T-cell (primary cell): ENCODE measurements at places on chromosomes 3 and 15.
A peak's percentile ranks its signal among the peaks of the same experiment; 100 is the strongest.

DNA sequence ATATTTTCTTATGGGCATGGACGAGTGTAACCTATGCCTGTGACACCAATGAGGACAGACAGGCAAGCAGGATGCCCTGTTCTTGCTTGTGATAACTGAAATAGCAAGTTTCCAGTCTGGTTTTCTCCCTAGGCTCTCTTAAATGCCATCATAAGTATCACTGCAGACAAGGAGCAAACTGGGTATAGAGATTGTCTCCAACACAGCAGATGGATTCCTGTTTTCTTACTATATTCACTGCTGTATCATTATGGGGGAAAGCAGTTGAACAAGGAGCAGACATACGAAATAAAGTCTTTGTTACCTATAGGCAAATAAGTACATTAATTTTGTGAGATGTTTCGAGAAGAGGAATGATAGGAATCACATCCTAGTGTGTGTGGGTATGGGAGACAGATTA, 178.0 kb upstream of the TBL1XR1 start:
- no peak for DNase-seq

- no peak for DNase-seq
Measured at GRCh38 chr3:68483041-68483440, 449.3 kb downstream of the TAFA4 start.

- no peak for DNase-seq
Measured at GRCh38 chr15:76905855-76906254, 715 bp upstream of the SCAPER start.

- DNase-seq: no peak
Measured at GRCh38 chr3:101852983-101853840, 3.9 kb downstream of the NFKBIZ start.

GRCh38 chr15:29623116-29623639, 199.1 kb downstream of the TJP1 start:
- no peak for DNase-seq

GRCh38 chr3:60746043-60746638, 505.1 kb downstream of the FHIT start:
- DNase-seq: no peak

GRCh38 chr3:195003006-195003892, 267.7 kb downstream of the XXYLT1 start:
- no peak for DNase-seq

DNA sequence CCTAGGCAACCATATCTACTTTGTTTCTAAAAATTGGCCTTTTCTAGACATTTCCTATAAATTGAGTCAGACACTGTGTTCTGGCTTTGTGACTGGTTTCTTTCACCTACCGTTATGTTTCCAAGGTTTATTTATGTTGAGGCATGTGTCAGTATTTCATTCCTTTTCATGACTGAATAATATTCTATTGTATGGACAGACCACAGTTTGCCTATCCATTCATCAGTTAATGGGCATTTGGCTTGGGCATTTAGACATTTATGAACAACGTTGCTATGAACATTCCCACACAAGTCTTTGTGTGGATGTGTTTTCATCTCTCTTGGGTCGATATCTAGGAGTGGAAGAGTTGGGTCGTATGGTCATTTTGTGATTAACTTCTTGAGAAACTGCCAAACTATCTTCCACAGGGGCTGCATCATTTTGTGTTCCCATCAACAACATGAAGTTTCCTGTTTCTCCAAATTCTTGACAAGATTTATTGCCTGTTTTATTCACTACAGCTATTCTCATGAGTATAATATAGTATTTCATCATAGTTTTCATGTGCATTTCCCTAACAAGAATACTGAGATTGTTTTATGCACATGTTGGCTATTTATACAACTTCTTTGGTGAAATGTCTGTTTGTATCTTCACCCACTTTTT, 3.5 kb upstream of the EFCC1 start:
- no peak for DNase-seq

- DNase-seq: no peak
Measured at GRCh38 chr15:51083641-51084166, 11.0 kb downstream of the TNFAIP8L3 start.

GRCh38 chr15:64894395-64895056, 17.2 kb upstream of the ANKDD1A start:
- DNase-seq: peak; percentile 90

DNA sequence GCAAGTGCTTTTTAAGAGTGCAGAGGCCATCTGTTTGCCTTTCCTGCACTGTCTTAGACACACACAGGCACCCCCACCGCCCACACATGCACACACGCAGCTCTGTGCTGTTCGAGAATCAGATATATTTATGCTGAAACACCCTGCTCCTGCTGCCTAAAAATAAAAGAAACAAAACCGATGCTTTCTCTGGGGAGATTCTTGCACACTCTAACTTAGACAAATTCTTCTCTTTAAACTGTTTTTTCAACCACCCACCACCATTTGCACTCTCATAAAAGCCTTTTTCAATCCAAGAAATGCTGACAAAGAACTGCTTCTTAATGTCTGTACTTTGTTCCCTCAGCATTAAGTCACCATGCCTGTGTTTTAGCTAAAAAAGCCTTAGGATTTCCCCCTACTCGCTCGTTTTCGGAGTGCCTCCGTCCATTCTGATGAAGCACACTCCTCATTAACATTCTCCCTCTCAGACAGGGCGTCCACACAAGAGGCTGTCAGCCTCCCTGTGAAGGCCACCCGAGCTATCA, 26.2 kb downstream of the SLC12A8 start:
- DNase-seq: no peak

GRCh38 chr15:66925721-66926120, 139.7 kb upstream of the SMAD3 start:
- no peak for DNase-seq

DNA sequence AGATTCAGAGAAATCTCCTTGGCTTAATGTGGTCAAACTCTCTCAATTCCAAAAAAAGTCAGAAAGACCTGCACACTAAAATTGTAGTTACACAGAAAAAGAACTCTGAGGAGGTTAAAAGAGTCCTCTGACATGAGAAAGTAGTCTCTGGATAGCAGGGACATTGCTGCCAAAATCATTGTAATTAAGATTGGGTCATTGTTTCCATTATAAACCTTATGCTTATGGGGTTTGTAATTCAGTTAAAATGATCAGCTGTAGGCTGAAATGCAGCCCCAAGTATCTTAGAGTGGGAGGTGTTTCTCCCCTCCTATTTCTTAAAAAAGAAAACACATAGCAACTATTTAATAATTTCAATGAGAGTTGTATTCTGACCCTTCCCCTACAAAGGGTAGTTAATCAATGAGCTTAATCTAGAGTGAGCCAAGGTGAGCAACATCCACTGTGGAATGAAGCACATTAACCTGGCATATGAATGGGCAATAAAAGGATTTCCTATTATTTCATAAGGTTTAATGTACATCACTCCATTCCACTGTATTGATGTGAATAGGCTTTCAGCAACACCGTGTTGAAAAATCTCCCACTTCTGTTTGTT, 406.9 kb downstream of the TIGIT start:
- no peak for DNase-seq

DNA sequence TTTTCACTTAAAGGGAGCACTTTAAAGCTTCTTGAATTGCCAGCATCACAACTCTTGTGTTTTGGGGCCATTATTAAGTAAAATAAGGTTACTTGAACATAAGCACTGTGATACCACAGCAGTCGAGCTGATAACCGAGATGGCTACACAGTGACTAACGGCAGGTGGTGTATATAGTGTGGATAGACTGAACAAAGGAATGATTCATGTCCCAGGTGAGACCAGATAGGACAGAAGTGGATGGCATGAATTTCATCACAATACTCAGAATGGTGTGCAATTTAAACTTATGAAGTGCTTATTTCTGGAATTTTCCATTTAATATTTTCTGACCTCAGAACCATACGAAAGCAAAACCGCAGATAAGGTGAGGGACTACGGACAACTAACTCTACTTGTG, 40.2 kb downstream of the PBRM1 start:
- no peak for DNase-seq

GRCh38 chr15:39226169-39226937, 354.5 kb upstream of the THBS1 start:
- no peak for DNase-seq

- DNase-seq: no peak
Measured at GRCh38 chr3:135667061-135667460, 298.5 kb upstream of the PPP2R3A start.

GRCh38 chr3:120648290-120648689, 33.7 kb downstream of the HGD start:
- DNase-seq: no peak

- peak; percentile 54 for DNase-seq
Measured at GRCh38 chr15:77186594-77187011, 115.7 kb upstream of the TSPAN3 start.

DNA sequence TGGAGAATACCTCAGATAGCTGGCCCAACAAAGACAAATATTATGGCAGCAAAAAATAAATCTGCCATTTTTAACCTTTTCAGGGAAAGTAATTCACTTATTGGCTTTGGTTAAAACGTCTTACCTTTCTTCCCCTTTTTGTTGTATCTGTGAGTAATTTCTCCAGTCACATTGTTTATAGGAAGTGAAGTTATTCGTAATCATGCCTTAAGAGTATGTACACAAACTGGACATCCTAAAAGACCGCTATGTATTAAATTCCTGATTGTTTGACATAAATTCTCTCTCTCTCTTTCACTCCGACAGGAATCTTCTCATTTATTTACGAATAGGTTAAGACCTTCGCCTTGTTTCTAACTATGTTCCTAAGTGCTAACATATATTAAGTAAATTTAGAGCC, 474.0 kb downstream of the MECOM start:
- DNase-seq: no peak

- DNase-seq: no peak
Measured at GRCh38 chr3:36837089-36837488, 72.7 kb upstream of the DCLK3 start.

DNA sequence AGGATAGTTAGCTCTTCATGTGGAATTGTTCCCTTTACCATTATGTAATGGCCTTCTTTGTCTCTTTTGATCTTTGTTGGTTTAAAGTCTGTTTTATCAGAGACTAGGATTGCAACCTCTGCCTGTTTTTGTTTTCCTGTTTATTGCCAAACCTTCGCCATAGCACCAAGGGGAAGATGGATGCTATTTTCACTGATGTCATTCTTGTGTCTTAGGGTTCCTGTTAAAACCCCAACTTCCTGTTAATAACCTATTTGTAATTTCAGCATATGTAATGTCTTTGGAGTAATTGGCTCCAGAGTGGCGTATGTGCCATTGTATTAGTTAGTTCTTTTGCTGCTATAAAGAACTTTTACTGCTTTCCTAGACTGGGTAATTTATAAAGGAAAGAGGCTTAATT, 10.8 kb downstream of the SAMMSON start:
- DNase-seq: no peak

DNA sequence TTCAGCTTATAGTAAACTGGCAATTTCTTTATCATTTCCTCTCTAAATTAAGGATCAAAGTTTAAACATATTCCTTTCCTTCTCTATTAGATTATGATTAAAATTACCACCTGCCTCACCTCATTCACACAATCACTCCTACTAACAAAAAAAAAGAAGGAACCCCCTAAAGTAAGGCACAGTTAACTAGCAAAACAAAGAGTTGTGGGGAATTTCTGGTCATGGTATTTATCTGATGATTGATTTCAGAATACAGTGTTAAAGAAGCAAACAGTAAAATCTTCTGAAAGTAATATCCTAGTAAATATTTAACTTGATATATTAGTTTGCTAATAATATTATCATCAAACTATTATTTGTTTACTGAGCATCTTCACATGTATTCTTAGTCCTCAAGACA, 8.8 kb downstream of the GBE1 start:
- no peak for DNase-seq

- DNase-seq: peak; percentile 21
Measured at GRCh38 chr3:156675830-156676767, 1.7 kb downstream of the TIPARP start.

DNA sequence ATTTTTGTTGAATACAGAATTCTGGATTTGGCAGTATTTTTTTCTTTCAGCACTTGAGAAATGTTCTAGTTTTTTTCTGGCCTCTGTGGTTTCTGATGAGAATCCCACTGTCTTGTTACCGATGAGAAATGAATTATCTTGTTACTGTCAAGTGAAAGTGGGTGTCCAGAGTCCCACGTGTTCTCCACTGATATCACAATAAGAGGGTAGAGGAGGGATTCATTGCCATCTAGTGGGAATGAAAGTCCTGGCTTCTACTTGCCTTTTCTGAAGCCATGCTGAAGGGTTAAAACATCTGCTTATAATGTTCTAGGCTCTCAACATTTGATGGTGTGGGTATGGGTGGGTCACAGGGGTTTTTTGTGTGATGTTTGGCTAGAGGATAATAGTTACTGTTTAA, 66.1 kb downstream of the SEC22A start:
- DNase-seq: no peak

GRCh38 chr3:50530001-50530970, 26.9 kb upstream of the CACNA2D2 start:
- DNase-seq: no peak

- no peak for DNase-seq
Measured at GRCh38 chr3:134474956-134475355, 10.8 kb downstream of the ANAPC13 start.

DNA sequence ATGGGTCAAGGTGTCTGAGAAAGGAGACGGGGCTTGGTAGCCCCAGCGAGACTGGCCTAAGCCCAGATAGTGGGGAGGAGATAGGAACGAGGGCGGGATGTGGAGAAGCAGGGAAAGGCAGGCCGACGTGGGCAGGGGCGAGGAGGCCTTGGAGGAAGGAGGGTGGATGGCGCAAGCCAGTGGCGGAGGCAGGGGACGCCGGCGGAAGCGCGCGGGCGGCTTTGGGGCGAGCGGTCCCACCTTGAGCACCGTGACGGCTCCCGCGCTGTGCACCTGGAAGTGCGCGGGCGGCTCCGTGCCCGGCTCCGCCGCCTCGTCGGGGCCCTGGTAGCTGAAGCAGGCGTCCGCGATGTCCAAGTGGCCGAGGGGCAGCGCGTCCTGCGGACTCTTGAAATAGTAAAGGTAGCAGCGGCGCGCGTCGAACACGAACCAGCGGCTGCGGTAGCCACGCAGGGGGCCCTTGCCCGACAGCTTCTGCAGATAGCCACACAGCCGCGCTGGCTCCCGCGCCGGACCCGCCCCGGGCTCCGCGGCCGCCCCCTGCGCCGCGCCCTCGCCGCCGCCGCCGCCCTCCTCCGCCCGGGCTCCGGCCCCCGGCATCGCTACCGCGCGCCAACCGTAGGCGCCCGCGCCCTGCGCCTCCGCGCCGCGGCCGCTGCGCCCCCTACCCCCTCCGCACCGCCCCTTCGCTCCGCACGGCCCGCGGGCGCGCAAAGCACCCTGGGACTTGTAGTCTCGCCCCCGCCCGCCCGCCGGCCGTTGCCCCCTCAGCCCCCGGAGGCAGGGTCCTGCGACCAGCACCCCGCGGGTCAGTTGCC, at the start of gene TBC1D2B:
TSS of gene TBC1D2B (minus strand) at position 659 of the 818 bp plus-strand sequence. CDS start at position 600, 59 bp downstream.
- peak; percentile 62 for DNase-seq

- DNase-seq: no peak
Measured at GRCh38 chr3:81684751-81685395, 76.6 kb downstream of the GBE1 start.

- DNase-seq: no peak
Measured at GRCh38 chr15:68407141-68407885, 24.6 kb downstream of the ITGA11 start.

GRCh38 chr3:30611613-30612436, 5.4 kb downstream of the TGFBR2 start:
- DNase-seq: no peak

- no peak for DNase-seq
Measured at GRCh38 chr3:53194210-53195065, 33.4 kb downstream of the PRKCD start.
